T47D (cell line): ENCODE measurements at places on chromosomes 6 and 20.

DNA sequence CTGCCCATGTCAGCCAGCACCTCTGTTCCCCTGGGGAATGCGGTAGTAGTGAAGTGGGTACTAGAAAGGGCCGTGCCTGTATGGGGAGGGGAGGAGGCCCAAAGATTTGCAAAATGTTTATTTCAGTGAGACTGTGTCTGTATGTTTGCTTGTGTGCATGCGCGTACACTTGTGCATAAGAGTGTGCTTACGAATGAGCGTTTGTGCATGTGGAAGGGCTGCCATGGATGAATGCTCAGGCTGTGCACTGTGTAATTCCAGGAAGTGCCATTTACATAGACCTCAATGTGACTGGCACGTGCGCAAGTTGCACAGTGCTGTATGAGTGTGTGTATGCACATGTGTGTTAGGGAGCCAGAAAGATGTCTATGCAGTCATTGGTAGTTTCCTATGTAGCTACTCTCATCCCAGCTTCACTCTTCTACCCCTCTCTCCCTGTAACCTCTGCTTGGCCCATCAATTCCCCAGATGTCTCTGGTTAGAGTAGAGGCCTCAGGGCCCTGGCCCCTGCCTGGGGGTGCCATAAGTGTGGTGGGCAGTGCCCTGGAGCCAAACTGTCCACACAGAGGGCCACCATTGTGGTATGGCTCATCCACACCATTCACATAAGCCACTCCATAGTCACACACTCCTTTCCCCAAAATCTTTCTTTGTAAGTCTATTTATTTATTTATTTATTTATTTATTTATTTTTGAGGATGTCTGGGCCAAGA lies 26.8 kb upstream of the SLC22A7 start:
- DNase-seq: no peak

DNA sequence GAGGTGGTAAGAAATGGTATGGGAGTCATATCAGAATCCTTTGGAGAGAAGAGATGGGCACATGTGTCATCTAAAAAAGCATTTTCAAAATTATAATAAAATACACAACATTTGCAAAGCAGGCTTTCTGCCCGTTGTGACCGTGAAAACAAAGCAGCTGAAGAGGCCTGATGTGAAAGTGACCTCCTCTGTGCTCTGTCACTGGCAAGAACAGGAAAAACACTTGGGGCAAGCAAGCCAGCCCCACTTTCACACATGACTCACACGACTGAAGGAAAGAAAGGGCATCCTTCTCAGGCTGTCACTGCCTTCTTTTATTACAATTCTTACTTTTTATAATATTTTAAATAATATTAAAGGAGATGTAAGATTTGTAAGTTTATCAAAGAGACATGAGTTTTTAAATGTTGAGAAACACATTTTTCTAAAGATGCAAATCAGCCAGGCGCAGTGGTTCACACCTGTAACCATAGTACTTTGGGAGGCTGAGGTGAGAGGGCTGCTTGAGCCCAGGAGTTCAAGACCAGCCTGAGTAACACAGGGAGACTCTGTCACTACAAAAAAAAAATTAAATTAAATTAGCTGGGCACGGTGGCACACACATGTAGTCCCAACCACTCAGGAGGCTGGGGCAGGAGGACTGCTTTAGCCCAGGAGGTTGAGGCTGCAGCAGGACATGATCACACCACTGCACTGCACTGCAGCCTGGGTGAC lies 143.7 kb downstream of the BTBD9 start:
- no peak for DNase-seq

- no peak for DNase-seq
Measured at GRCh38 chr6:63352069-63352543, 32.3 kb upstream of the LGSN start.

DNA sequence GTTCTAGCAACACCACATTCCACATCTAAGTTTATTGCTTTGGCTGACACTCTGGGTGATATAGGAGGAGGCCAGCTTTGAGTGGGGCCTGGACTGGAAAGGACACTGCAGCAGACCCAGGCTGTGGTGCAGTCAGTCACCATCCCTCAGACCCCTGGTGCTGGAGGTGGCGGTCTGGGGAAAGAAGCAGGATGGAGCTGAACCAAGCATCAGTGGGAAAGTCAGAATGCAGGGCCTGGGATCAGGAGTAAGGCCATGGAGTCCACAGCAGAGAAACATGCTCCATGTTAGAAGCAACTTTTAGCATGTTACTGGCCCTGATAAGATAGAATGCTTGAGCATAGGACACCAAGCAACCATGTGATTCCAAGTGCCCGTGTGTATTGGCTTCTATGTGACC lies 5.9 kb downstream of the HLA-A start:
- no peak for DNase-seq

DNA sequence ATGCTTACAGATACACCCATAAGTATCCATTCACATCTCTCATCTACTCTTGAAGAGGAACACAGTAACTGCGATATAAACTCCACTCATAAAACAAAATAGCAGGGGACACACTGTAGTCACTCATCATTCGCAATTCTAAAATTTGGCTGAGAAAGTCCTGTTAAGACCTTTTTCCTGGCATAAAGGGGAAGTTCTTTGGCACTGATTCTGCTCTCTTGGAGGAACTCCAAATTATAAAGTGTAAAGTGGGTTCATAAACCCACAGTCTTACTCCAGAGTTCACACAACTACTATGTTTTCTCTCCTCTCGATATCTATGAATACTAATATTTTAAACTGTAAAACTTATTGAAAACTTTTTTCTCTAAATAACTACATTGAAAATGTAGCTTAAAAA lies 80.6 kb downstream of the ADGB start:
- no peak for DNase-seq

DNA sequence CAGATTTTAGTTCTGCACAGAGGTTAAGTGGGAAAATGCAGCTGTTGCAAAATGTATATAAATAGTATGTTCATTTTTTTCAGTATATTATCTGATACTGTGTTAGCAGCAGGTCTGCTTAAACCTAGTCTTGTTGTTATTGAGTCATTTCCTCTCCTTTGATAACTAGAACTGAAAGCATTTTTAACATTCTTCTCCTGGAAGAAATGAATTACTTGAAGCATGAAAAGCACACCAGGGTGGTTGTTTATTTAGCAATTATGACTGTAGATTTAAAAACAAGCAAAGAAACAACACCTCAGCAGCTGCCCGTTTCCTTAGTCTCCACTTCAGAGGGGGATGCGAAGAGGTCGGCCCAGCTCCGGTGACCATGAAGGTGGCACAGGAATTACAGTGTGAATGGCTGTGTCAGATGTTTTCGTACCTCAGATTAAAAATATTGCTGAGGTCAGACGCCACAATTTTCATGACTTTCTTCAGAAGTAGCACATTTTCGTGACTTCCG lies 53.5 kb downstream of the GOPC start:
- no peak for DNase-seq

DNA sequence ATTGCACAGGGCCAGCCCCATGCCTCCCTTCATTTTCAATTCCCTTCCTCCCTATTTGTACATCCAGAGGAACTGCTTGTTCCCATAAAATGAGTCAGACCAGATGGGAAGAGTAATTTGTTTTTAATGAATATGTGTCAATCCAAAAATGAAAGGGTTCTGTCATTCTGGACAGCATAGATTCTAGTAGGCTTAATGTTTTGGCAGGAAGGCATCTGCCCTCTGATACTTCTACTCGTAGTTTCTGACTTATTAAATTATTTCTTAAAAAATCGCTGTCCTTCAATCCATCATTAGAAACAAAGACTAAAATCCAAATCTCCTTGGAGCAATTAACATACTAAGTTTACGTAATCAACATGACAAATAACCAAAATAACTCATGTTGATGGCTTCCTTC lies 665.5 kb downstream of the TENT5A start:
- DNase-seq: no peak

GRCh38 chr20:46044896-46045295 lies 15.9 kb downstream of the SLC12A5 start:
- DNase-seq: no peak

DNA sequence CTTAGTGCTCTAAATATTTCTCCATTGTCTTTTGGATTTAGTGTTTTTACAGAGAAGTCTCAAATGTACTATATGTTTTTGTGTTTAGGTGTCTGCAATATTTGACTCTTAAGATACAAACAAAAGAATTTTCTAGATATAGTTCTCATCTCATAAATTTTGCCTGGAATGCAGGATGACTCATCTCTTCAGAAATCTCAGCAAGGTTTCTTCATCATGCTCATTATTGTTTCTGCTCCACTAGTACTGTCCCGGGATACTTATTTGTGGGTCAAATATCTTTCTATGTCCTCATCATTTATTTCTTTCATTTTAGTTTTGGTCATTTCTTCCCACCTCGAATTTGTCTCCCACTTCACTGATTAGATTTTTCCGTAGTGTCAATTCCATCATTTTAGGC lies 9.5 kb downstream of the AHI1 start:
- DNase-seq: no peak

- DNase-seq: no peak
Measured at GRCh38 chr20:51249215-51249614, 226.3 kb upstream of the KCNG1 start.

GRCh38 chr20:45924391-45925261 lies 9.9 kb upstream of the PCIF1 start:
- no peak for DNase-seq

- no peak for DNase-seq
Measured at GRCh38 chr6:154763650-154764049, 30.4 kb downstream of the SCAF8 start.

DNA sequence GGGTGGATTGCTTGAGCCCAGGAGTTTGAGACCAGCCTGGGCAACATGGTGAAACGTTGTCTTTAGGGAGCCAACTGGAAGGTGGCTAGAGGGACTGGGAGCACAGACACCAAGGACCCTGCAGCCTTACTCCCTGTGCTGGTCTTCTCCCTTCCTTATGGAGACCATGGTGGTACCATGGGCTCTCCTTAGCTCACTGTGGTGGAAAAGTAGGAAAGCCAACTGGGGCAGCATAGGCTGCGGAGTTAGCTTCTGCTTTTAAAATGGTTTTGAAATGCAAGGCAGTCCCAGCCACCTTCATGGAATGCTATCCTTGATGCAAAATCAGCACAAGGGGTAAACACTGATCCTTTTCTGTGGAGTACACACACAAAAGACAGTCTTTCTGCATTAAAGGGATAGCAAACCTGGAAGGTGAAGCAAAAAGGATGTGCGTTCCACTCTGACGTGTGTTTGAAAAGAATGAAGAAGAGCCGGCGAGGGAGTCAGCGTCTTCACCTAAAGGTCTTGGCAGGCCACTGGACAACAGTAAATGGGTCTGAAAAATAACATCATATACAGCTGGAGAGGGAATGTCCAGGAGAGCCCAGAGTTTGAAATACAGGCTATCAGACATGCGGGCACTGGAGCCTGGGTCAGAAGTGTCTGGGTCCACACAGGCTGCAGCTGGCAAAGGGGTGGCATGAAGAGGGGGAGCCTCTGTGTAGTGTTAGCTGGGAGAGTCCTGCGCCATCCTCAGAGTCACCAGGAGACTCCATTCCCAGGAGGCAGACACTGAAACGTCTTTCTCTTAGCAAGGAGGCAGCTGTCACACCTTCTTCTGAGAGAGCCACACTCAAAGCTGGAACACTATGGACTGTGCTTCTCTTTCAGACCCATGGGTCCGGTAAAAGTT lies 58.5 kb downstream of the GPR6 start:
- no peak for DNase-seq

DNA sequence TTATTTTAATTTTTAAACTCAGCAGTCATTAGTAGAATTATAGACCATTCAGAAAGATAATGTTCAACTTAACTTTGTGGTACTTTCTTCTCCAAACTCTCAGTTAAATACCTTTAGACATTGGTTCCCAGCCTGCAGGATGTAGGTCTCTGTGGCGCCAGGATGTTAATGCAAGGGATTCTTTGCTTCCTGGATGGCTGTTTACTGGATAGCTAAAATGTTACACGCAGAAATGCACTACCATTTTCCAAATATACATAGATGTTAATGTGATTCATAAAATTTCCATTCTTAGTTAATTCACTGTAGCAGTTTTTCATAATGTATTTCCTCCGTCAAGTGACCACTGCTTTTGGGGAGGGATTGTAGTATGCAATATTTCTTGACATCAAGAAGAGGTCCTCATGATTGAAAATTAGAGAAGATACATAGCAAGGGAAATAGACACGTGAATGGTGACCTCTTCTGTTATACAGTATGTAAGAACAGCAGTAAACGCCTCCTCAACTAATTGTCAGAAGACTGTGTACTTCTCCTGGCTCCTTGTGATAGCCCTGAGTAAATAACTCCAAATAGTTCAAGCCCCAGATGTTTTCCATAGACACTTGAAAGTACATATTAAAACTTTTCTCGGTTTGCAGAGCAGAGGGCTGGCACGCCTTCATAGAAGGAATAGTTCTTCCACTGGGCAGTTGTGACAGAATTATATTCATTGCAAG lies 128.8 kb downstream of the LCA5 start:
- no peak for DNase-seq

- DNase-seq: no peak
Measured at GRCh38 chr20:38873050-38873581, 53.1 kb upstream of the FAM83D start.

DNA sequence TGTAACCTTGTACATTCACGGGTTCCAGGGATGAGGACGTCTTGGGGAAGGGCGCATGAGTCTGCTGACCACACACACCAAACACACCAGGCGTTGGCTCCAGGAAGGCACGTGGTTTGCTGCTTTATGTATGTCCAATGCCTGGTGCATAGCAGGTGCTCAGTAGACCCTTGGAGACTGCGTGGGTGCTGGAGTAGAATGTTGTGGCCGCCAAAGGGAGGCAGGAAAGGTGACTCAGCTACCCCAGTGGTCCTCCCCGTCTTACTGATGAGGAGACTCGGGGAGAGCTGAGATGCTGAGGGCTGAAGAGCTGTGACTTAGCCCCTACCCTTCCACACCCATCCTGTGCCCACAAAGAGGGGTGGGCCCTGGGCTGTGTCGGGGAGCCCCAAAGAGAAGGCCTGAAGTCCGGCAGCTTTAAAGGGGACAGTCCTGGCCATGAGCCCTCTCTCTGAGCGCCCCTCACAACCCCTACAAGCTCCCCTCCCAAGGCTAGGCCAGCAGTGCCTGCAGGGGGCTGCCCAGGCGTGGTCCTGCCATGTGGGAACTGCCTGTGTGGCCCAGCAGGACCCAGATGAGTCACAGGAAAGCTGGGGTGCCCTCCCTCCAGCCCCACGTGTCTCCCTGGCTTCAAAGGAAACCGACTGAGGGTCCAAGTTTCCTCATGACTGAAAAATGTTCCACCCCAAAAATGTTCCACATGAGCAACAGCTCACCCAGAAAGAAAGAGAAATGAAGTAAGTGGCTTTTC lies 28.0 kb upstream of the PTGIS start:
- DNase-seq: no peak

- DNase-seq: no peak
Measured at GRCh38 chr6:119966484-119966883, 616.9 kb upstream of the MAN1A1 start.

DNA sequence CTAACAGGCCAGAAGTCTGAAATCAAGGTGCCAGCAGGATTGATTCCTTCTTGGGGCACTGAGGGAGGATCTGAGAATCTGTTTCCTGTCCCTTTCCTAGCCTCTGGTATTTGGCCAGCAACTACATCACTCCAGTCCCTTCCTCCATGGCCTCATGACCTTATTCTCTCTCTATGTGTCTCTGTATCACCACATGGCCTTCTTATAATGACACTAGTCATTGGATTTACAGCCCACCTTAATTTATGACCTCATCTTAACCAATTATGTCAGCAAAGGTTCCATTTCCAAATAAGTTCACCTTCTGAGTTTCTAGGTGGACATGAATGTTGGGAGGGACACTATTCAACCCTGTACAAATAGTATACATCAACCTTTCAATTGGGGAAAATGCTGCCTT lies 29.3 kb downstream of the SCML4 start:
- no peak for DNase-seq
